ENCODE measurements at places on chromosomes 1 and 21.

- no peak for DNase-seq
These were observed 235.3 kb upstream of the C1orf105 start for GRCh38 chr1:172185211-172185610.

- DNase-seq, result no peak
These were observed 16.9 kb upstream of the GRHL3 start for GRCh38 chr1:24302209-24302611.

DNA sequence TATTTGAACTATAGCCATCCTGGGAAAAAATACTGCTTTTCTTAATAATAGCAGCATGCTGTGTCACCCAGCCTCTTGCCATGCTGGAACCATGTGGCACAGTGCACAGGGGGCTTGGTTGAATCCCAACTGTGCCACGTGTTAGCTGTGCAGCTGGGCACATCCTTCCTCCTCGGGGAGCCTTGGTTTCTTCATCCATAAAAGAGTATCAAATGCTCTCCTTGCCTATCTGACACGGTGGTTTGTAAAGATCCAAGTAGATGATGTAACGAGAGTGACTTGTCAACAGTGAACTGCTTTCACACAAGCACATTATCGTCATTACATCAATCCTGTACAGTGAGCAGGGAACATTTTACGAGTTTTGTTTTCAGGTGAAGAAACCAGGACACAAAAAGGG, 24.4 kb downstream of the VASH2 start:
- no peak for DNase-seq

DNA sequence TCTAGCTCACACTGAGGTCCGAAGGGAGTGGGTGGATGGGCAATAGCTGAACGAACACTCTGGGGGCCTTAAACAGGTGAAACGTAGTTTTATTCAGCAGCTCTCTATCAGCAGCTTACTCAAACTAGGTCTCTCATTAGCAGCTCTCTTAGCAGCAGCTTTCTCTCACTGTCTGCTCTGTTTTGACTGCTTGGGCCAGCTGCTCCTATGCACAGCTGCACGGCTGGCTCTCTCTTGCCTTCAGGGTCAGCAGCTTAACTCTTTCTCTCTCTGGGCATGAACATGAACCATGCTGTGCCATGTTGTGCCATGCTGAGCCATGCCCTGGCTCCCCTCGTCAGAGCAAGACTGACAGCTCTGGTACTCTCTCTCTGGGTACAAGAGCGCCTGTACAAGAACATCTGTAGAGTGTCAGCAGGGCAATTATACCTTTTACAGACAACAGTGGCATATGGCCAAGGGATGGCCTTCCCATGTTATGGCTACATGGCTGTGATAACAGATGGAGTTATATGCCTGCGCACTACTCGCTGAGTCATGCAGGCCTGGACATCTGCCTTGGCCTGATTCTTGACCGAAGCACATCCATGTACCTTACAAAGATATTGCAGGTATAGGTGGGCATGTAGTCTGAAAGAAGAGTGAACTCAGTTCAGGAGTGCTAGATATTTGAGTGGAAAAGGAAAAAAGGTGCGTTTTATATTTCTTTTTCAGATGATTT, 152.4 kb downstream of the LEPR start:
- DNase-seq, result no peak

DNA sequence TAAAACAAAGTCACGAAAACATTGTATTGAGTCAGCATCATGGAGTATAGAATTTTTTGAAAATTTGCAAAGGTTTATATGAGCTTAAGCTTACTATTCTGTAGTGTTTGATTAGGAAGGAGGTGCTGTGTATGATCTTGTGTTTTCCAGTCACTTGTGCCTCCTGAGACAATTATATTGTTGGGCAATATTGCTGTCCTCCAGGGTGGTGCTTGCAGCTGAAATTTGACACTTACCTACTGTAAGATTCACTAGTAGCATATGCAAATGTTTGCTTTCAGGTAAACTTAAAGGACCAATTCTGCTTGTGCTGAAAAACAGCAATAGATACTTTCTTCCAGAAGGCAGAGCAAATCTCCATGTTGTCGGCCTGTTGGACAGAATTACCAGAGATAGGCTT, 268.0 kb downstream of the TGFB2 start:
- DNase-seq, result no peak

GRCh38 chr1:201108614-201109013, 3.6 kb downstream of the CACNA1S start:
- no peak for DNase-seq

DNA sequence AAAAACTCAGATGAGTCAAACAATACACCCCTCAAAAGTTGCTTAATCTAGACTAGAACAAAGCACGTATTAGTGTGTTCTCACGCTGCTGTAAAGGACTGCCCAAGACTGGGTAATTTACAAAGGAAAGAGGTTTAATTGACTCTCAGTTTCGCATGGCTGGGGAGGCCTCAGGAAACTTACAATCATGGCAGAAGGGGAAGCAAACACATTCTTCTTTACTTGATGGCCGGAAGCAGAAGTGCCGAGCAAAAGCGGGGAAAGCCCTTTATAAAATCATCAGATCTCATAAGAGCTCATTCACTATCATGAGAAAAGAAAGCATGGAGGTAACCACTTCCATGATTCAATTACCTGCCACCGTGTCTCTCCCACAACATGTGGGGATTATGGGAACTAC, 10.1 kb downstream of the JAM2 start:
- no peak for DNase-seq

GRCh38 chr1:50604580-50604979, 181.3 kb upstream of the DMRTA2 start:
- no peak for DNase-seq

GRCh38 chr1:44672961-44673674, 1.2 kb downstream of the TMEM53 start:
- DNase-seq, result no peak

GRCh38 chr1:46084553-46085451, 47.6 kb downstream of the PIK3R3 start:
- DNase-seq, result no peak

GRCh38 chr1:48114596-48115382, 107.7 kb upstream of the SLC5A9 start:
- no peak for DNase-seq

DNA sequence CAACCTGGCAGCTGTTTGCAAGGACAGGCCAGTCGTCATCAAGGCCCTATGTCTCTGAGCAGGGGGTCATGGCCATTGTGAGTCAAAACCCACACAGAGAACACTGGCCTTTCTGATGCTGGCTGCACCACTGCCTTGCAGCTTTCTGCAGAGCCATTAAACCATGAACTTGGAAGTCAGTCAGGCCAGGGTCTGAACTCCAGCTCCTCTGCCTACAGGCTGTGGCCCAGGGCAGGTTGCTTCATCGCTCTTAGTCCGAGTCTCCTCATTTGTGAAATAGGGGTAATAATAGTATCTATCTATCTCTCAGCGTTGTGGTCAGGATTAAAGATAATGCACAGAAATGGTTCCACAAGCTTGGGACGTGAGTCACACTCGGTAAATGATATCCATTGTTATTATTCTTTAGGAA, 35.8 kb upstream of the HIVEP3 start:
- no peak for DNase-seq

- peak; percentile 88 for DNase-seq
These were observed 85.6 kb downstream of the CD58 start for GRCh38 chr1:116485071-116485735.

DNA sequence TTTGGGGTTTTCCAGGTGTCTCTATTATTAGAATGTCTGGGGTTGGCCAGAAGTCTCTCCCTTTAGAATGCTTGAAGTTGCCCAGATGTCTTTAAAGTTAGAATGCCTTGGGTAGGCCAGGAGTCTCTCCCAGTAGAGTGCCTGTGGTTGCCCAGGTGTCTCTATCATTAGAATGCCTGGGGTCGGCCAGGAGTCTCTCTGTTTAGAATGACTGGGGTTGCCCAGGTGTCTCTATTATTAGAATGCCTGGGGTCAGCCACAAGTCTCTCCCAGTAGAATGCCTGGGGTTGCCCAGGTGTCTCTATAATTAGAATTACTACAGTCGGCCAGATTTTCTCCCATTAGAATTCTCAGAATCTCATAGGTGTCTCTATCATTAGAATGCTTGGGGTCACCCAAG, 55.2 kb downstream of the RNF187 start:
- DNase-seq, result no peak

- DNase-seq, result peak; percentile 35
These were observed 89.4 kb downstream of the DTL start for GRCh38 chr1:212124690-212125582.

GRCh38 chr1:226890331-226891108, 20.1 kb downstream of the PSEN2 start:
- DNase-seq, result no peak

DNA sequence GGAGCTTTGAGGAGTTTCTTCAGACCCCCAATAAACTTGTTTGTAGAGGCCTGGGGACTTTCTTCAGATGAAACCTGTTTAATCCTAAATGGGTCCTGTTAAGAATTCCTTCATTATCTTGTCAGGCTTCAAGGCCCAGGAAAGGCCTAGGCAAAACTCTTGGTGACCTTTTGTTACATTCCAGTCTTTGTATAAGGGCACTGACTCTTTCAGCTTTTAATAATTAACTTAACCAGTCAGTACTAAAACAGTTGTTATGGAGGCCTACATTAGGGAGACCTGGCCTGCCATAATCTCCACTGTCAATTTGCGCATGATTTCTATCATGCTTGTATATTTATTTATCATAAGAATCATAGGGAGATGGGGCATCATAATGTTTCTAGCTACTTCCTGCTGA, 110.2 kb downstream of the FCRL5 start:
- DNase-seq, result no peak

DNA sequence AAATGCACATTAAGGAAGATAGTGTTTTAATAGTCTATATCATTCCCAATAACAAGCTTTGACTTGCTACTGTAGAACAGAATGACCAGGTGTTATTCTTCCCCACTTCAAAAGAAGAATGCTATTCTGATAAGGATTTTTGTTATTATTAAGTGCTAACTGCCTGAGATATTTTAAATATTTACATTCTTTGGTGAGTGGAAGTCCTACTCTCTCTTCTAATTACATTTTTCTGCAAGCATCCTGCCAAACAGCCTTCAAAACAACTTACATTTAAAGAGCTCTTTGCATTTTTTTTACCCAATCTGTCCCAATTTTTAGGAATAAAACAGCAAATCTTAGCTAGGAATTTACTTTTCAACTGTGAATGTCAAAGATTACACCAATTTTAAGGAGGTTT, 23.5 kb upstream of the SYDE2 start:
- DNase-seq, result no peak

GRCh38 chr1:238199325-238199724, 308.6 kb upstream of the ZP4 start:
- DNase-seq, result no peak

GRCh38 chr1:184389446-184389845, 2.6 kb downstream of the C1orf21 start:
- no peak for DNase-seq

DNA sequence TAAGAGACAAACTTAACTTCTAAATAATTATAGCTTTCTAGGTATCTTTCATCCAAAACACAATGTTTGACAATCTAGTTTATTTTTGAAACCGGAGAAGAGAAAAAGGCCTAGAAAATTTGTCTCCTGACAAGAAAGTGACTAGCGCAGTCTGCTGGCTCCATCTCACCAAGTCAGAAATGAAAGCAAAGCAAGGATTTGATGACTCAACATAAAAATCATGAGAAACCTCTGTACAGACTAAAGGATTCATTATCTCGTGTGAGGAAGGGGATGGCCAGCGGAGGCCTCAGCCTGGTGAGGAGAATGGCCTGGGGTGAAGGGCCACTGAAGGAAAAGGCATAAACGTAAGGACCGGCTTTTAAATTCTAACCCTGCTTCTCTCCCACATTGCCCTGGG, 20.0 kb upstream of the TSNAX start:
- DNase-seq, result no peak

GRCh38 chr1:39673215-39673614, 1.3 kb upstream of the NT5C1A start:
- DNase-seq, result no peak

DNA sequence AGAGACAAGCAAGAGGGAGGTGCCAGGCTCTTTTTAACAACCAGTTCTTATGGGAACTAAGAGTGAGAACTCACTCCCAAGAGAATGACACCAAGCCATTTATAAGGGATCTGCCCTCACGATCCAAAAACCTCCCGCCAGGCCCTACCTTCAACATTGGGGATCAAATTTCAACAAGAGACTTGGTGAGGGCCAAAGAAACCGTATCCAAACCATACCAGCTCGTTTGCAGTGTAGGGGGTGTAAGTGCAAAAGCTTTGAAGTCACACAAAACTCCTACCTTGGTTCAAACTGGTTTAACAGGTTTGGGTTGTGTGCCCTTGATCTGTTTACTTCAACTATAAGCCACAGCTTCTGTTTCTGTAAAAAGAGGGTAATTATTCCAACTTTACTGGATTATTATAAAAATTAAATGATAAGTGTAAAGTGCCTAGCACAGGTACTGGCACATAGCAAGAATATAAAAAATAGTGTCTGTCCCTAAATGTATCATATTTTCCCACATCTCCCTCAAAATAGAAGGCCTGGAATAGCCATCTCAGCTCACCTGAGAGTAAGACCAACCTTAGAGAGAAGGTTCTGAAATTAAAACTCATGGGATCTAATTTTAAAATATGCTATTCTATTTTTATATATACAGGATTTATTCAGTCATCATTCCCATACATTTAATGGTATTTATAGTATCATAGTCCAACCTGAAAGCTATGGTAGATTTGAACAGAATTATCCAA, 7.0 kb upstream of the USP25 start:
- DNase-seq, result no peak

DNA sequence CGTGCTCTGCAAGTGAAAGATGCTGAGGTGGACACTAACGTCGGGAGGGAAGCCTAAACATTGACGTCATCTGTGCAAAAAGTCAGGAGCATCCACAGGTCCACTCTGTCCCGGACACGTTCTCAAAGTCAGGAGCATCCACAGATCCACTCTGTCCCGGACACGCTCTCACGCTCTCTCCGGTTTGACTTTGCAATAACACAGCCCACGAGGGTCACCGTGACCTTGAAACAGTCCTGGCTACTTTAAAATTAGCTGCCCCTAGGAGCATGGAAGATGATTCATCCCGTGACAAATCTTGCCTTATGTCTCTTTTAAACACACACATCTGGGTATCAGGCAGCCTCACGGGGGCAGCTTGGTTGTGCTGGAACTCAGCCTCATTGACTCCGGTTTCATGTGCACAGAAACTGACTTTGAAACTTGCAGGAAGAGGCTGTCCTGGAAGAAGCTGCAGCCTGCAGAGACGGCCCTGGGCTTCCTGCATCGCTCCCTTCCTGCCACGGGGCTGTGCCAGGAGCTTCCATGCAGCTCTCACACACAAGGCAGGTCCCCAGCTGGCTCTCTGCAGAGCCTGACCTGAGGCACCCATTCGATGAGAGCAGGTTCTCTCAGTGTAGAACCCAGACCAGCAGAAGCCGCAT, 18.1 kb upstream of the COL18A1 start:
- no peak for DNase-seq

GRCh38 chr1:230123280-230124185, 56.5 kb downstream of the GALNT2 start:
- peak; percentile 54 for DNase-seq
